NCI-H1105 treated with DMSO at 0.1 percent for 48 hours (cell line): ENCODE measurements at places on chromosomes 1 and 21.
A peak's percentile ranks its signal among the peaks of the same experiment; 100 is the strongest.

DNA sequence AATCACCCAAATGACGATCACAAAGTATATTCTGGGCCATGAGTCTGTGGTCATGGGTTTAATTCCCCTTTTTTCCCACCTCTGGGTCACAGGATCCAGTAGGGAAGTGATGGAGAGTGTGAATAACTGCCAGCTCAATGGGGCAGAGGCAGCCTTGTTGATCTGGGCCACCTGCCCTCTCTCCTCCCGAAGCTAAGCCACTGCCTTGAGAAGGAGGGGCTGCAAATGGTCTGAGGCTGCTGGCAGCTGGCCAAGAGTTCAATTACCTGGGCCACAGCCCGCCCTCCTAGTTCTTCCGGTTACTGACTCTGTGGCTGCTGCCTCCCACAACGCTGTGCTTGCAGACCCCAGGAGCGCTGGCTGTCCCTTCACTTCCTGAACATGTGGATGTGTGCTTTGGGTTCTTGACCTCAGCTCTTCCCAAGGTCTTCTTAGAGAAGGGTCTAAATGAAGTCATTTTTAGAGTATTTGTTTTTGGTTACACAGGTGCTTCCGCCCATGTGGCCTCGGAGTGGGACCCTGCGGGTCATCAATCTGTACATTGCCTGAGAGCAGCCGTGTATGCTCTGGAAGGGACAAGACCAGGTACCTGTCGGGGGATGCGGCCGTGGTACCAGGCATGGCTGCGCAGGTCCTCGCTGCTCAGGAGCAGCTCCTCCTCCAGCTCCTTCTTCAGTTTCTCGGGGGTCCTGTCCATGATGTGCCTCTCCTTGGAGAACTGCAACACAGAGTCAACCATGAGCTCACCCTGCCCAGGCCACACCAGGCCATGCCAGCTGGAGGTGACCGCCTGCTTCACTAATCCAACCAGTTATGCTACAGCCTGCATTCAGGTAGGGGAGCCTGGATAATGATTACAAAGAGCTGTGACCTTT is 89.7 kb downstream of the BCAR3 start:
- DNase-seq = peak; percentile 99

DNA sequence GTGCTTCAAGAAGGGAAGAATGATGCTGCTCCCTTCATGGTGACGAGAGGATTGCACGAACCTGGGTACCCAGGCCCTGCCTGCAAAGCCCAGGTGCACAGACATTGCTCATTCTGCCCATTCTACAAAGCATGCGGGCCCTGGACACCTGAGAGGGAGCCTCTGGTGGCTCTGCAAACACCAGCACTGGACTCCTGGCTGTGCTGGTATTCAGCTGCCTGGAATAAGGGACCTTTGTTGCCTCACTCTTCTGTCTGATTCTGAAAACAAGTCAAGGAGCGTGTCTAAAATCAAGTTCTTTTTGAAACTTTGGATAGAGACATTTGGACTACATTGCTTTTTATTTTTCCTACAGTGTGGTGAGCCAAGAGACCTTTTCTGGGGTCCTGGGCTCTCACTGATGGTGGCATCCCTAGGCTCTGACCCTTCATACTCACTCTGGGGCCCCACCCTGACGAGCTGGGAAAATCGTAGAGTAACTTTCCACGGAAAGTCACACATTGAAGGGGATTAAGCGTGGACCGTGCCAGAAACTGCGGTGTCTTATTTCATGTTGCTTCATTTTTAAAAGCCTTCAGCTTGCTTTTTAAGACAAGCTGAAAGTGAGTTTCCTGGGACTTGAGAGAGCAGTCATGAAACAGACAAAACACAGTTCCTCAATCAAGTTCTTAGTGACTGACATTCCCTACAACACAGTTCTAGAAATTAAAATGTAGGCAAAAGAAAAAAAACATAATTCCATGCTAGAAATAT is 24.0 kb downstream of the ABCA4 start:
- DNase-seq = no peak

DNA sequence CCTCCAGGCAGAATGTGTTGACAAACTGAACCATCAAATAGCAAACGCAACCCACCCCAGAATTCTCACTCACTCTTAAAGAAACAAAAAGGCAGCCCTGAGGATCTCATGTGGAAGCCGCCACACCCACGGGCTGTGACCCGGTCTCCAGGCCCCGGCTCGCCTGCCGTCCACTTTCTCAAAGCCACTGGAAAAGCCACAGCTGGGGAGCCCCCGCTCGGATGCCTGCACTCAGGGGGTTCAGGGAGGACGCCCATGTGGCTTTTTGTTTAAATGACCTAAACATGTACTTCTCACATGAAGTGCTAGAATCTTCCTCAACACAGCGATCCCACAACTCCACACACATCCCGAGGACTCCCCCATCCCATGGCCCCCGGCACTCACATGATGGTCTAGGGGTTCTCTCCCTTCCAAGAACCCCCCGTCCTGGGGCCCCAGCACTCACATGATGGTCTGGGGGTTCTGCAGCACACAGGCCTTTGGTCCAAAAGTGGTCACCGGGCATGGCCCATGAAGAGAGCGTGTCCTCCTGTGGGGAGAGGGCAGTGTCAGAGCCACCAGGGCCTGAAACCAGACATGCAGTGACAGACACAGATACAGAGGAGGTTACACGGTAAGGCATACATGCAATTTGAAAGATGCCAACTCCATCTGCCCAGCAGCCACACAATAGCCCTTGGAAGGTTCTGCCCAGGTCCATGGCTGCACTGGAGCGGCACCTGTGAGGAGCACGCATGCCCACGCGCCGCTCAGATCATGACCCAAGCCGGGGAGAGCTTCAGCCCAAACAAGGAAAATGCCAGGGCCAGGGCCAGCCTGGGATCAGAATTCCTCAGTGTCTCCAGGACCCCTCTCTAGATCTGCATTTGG is 16.5 kb downstream of the NADK start:
- no peak for DNase-seq

DNA sequence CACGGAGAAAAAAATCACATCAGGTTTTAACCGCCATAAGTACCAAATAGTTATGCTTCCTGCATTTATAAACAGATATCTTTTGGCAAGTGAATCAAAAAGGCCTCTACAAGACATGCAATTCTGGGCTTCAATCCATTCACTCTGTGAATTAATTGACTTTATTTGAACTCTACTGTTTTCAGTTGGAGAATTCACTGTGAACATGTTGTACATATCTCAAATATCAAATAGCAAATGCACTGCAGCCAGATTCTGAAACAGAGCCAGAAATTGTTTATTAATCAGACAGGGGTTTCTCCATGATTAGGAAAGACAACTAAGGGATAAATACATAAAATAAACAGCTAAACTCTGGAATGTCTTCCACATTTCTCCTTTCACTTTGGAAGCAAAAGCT is 445.4 kb upstream of the NFIA start:
- DNase-seq = peak; percentile 59

GRCh38 chr1:206904423-206905142 is 7.3 kb downstream of the IL24 start:
- no peak for DNase-seq

DNA sequence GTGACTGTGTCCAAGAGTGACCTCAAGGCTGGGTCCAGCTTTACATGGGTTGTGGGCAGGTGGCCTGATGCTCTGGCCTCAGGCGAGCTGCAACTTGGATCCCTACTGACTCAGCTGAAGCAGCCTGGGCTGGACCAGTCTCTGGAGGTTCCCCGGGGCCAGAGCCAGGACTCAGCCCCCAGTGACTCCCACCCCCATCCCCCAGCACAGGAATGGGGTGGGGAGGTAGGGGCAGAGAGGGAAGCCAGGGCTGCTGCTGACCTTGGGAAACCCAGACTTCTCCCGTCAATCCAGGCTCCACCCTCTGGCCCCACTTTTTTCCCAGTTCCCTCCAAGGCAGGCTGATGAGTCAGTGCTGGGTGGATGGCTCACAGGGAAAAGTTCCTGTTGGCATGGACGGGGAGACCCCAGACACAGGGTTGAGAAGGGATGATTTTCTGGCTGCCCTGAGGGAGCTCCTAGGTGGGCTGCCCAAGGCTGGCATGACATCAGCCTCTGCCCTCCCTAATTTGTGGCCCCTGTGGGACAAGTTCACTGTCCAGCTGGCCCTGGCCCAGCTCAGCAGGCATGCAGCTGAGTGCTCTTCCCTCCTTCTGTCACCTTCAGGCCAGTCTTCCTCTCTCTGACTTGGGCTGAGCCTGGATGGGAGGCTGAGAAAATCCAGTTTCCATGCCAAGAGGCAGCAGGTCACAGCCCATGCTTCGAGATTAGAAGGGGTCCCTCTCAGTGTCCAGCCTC is 2.2 kb downstream of the ZC3H12A start:
- DNase-seq = no peak

- no peak for DNase-seq
Observed at GRCh38 chr1:9448132-9449109, 90.8 kb upstream of the SLC25A33 start.

DNA sequence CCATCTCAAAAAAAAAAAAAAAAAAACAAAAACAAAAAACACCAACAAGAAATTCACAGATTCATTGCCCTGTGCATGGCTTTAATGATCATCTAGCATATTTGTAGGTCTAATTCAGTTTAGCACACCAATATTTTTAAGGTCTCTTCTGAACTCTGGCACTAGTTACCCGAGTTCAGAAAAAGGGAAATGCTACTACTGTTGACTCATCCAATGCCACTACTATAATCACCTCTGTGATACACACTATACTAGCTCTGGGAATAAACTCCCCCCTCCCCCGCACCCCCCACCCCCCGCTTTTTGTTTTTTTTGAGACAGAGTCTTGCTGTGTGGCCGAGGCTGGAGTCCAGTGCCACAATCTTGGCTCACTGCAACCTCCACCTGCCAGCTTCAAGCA is 55.6 kb downstream of the FBXO42 start:
- no peak for DNase-seq

DNA sequence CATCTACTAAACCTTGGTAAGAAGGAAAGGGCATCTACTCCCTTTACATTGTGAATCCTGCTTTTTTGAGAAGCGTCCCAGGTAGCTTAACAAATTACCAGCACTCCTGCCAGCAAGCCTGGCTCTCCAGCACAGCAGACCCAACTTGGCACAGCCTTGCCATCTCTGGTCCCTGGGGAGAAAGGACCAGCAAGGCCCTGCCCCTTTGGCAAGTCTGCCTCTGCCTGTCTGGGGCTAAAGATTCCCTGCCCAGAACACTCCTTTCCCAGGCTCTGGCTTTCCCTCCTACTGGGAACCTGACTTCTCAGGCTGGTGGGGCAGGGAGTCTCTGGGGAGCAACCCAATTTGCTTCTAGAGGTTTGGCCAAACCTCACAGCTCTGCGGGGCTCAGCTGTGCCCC is 68.5 kb downstream of the ATP2B4 start:
- DNase-seq = no peak

DNA sequence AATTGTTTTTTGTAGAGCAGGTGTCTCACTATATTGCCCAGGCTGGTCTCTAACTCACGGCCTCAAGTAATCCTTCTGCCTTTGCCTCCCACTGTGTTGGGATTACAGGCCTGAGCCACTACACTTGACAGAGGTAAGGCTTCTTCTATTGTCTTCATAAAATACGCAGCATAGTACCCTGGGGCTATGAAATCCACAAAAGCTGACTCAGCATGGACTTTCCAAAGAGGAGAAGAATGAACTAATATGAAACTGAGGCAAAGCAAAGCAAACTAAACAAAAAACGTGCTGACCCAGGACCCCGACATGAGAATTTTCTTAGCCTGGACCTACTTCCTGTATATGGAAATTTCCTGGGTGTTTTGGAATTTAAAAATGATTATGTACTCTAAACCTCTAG is 18.5 kb upstream of the ATP13A2 start:
- DNase-seq = no peak

DNA sequence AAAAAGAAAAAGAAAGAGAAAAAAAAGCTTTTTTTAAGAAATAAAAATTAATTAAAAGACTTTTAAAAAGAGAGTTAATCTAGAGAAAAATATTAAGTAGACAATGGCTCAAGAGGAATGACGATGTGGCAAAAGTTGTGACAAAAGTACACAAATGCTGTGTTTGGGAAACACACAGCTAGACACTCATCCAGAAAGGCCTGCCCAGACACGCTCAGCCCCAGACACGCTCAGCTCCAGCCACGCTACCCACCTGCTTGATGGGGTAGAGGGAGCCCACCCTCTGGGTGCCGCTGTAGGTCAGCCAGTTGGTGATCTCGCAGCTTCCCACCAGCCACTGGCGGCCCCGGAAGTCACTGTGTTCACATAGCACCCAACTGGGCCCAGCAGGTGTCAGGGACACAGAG is 10.2 kb downstream of the CD52 start:
- peak; percentile 88 for DNase-seq

GRCh38 chr1:109917051-109917767 is 6.6 kb downstream of the CSF1 start:
- no peak for DNase-seq

- DNase-seq = peak; percentile 41
Observed at GRCh38 chr1:207752456-207752998, 673 bp downstream of the CD46 start.

DNA sequence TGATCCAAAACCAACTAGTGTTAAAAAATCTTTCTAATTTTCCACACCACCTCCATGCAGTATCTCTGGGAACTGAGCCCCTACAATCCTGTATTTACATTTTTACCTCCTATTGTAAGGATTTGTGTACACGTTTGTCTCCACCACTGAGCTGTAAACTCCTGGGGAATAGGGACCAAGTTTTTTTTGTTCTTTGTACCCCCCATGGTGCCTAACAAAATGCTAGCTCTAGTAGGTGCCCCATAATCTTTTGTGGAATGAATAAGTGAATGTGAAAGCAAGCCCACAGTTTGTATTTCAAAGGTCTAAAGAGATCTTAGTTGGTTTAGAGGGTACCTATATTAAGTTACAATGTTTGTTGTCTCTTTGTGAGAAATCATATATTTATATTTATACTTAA is 879 bp upstream of the WLS start:
- no peak for DNase-seq

GRCh38 chr1:66262208-66262963 is 271.6 kb upstream of the SGIP1 start:
- DNase-seq = no peak

DNA sequence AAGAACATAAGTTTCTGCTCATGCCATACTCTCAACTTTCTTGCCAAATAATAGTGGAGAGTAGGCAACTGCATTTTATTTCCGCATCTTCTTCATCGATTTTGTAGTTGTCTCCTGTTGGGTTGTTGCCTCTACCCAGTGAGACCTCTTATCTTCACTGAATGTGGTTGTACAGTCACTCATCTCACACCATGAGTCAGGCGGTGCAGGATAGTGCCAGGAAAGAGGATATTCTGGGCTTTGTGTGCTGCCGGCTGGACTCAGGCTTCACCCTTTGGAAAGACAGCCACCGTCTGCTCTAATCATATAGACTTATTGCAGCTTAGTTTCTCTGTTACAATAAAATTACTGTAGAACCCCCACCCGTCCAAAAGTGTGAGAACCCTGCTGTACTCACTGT is 154.3 kb upstream of the USP24 start:
- DNase-seq = no peak

DNA sequence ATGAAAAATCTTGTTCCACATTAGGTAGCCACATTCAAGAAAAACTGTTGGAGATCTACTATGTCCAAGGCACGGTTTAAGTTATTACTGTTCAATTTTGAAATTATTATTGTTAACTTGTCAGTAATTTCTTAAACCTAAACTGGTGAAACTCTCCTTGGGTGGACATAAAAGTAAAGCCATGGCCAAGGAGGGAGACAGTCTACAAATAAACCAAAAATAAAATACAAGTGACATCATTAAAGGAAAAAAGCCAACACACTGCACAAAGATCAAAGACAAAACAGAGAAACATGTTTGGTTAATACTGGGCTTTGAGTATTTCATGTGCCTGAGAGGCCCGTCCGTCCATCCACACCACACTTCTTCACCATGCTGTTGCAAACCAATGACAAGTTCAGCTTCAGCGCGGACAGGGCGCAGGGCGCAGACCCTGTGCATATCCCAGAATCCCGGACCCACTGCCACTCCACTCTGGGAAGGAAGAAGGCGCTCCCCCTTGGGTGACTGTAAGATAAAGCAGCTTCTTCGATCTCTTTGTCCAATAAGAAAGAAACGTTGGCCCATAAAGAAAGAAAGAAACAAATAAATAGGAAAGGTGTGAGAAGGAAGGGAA is 918 bp upstream of the RASAL2 start:
- peak; percentile 42 for DNase-seq
